RWPE2 (cell line): ENCODE measurements at places on chromosomes 16 and 17.

DNA sequence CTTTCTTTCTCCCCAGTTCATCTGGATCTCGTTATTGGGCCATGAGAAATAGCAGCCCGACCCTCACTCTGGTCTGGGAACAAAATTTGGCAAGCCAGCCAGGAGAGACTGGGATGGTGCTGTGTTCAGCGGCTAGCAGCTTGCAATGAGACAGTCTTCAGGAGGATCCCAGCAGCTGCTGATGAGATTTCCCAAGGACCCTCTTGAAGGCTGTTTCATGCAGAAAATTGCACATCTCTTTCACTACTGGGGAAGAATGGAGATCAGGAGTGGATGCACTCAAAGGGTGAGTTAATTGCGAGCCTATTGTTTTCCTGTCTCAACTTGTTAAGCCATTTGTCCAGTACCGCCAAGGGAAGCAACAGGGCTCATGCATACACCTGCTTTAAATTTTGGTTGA is 5.5 kb upstream of the COIL start:
- DNase-seq = no peak

GRCh38 chr17:32927724-32928585 is at the start of gene TMEM98:
TMEM98 (plus strand) TSS chr17:32928153; CDS start chr17:32931529, 3,376 bp downstream.
- no peak for DNase-seq

- DNase-seq = no peak
Observed at GRCh38 chr16:59263955-59264354, 529.8 kb upstream of the GOT2 start.

- DNase-seq = no peak
Observed at GRCh38 chr17:33888455-33888854, 366.6 kb upstream of the CCL2 start.

DNA sequence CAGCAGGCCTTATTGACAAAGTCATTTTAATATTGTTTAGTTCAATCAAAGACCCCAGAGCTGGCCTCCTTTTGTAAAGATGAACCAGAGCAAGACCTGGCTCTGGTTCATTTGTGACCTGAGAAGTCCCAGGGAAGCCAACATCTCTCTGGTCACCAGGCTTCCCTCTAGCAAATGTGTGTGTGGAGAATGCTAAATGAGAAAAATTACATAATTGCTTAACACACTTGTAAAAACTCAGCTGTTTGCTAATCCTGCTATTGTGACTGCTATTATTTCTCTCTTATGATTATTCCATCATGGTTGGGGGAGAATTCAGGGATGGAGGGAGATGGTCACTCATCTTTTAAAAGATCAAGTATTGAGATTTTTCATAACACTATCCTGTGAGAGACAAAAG is 94.3 kb upstream of the CLEC3A start:
- DNase-seq = no peak

DNA sequence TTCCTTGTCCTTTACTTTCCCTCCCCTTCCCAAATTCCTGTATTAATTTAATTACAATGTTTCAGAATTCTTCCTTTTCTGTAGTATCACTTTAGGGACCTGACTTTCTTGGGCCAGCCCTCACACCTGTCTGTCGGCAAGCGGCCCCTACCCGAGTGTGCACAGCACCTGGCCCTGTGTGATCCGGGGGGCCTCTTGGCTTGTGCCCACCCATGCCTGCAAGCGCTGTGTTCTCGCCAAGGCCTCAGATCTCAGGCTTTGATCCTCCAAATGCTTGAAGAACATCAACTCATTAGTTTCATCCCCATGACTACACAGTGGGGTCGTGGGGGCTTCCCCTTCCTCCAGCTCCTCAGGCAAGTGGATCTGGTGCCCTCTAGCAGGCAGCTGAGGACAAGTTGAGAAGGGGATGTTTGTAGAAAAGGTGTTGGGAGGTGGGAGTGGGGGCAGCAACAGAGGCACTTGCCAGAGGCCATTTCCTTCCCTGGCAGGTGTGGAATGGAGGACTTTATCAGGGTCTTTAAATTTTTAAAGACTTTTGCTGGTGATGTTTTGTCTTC is 15.7 kb upstream of the CDH3 start:
- DNase-seq = no peak

DNA sequence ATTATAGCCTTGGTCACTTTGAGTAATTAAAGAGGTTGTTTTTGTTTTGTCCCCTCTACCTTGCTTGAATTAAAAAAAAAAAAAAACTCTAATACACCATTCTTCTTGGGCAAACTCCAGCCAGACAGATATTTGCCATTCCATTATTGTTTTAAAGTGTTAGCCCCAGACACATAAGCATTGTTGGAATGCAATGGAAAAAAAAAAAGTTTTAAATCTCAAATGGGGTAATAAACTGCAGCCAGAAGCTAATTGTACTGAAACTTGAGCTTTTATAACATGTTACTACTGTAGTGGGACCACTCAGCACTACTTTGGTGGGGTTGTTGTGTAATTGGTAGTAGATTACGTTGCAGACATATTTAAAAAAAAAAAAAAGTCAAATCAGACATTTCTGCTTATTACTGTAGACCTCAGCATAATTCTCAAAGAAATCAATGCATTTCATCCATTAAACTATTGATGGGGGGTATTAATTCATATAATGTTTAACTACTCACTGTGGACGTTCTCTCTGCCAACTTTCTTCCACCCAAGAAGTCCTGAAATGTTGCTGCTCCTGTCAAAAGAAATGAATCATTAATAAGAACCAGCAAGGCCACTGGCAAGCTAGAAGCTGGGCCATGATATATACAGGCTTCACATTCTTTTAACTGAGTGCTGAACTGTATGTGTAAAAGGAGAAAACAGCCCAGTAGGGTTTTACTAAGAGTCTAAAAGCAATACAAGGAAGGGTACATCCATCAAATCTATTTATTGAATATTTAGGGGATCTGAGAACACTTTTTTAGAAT is 626.6 kb upstream of the SOX9 start:
- DNase-seq = no peak

- DNase-seq = no peak
Observed at GRCh38 chr17:40352237-40352778, 12.2 kb downstream of the GJD3 start.

DNA sequence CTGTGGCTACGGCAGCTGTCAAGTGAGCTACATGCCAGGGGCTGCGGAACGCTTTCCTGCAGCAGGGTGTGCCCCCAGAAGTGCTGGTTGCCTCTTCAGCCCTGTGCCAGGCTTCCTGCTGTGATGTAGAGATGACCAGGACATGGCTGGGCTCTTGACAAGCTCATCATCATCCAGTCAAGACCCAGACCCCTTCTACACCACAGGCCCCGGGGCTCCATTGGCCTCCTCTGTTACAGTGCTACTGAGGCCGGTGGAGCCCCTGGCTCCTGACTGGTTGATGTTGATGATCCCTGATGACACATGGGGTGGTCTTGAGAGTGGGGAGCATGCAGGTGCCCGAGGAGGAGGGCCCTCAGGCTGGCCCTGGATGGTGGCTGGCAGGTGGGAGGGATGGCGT is 50.1 kb downstream of the B9D1 start:
- no peak for DNase-seq
